ENCODE measurements at places on chromosomes 11 and 22.

- no peak for DNase-seq
Observed at GRCh38 chr11:122345586-122345985, 229.6 kb upstream of the BLID start.

GRCh38 chr11:65549096-65549495, 9.1 kb downstream of the LTBP3 start:
- DNase-seq, result no peak

DNA sequence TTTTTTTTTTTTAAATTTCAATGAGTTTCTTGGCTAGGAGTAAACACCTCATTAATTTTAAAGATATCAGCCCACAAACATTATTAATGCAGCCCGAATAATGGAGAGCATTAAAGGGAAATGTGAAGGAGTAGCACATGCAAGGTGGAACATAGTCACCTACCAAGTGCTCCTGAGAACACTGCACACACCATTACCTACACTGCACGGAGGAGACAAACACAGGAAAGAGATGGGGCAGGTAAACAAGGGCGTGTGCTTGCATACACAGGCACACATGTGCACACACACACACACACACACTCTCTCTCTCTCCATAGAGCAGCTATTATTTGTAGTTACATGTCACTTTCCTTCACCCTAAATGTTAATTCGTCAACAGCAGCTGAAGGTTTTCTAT, 30.2 kb downstream of the HTR3B start:
- no peak for DNase-seq

- DNase-seq, result no peak
Observed at GRCh38 chr11:96465512-96465911, 75.7 kb downstream of the JRKL start.

DNA sequence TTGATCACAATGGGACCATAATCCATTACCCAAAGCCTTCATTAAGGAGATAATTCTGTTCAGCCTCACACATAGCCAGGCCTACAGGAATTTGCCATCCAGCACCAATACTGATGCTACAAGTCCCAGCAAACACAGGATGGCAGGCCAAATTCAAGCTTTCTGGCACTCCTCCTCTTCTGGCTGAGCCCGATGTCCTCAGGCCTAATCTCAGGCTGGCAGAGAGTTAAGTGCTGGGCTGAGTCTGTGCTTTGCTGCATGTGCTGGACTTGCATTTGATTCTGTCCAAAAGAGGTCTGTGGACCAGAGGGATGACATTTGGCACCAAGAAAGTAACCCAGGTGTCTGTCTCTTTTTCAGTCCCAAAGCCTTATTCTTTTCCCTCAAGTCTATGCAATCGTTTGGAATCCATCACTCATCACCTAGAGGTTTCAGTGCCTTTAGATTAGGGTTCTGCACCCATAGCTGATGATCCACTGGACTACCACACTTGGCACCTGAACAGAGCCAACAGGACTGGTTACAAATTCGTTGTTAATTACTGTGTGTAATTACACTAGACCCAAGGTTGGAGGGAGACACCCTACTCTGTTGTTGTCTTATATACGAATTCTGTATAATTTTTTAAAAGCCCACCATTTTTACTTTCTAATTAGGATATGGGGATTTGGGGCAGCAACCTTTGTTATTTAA, 19.4 kb upstream of the LIN7C start:
- no peak for DNase-seq

GRCh38 chr11:133081730-133082452, 450.4 kb downstream of the OPCML start:
- DNase-seq, result no peak

DNA sequence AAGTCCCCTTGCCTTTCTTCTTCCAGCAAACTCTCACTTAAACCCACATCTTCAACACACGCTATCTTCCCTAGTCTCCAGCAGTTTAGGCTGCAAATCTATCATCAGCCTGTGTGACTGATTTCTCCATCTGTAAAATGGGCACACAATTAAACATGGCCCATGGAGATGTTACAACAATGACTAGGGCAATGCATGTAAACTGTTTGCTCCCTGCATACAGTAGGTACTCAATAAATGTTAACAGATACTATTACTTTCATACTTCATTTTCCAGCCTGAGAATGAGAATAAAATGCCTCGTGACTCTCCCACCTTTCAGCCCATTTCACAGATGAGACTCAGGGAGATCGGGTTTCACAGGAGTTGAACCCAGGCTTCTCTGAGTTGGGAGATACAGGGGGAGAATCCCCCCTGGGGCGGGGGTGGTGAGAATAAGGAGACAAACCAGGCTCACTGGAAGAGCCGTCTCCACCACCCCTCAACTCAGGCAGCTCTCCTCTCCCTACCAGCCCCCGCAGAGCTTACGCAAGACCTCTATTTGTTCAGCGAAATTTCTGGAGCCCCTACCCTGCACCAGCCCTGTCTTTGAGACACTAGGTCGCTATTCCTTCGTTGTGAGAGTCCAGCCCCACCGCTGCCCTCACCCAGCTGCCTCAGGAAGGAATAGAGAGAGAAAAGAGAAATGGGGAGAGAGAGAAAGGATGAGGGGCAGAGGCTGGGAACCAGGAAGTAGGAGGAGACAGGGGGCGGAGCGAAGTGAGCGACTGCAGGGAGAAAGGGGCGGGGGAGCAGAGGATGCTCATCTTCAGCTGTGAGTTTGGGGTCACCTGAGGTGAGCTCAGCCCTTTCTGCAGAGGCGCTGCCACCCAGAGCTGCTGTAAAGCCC, 42.1 kb upstream of the KLHL35 start:
- no peak for DNase-seq

- DNase-seq, result no peak
Observed at GRCh38 chr11:133907216-133907615, 49.6 kb downstream of the IGSF9B start.

- DNase-seq, result no peak
Observed at GRCh38 chr11:86039094-86039493, 29.8 kb downstream of the PICALM start.

GRCh38 chr11:131940126-131940525, 569.7 kb downstream of the NTM start:
- DNase-seq, result no peak

DNA sequence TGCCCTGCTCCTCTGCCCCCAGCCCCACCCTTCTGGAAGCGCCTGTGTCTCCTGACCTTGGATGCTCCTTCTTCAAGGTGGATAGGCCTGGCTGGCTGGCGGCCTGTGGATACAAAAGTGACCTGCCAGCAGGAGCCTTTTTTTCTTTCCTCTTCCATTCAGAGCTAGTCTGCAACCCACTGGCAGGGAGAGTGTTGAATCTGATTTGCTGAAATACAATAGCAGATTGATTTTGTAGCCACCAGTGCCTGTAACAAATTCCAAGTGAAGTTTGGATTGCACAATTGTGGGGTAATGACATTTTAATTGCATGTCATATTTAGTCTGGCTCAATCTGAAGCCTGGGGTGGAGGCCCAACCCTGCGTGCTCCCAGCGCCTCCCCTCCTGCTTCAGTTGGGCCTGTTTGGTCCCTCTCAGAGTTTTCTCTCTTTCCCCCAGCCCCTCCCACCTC, 97.2 kb downstream of the GRIK4 start:
- DNase-seq, result no peak

DNA sequence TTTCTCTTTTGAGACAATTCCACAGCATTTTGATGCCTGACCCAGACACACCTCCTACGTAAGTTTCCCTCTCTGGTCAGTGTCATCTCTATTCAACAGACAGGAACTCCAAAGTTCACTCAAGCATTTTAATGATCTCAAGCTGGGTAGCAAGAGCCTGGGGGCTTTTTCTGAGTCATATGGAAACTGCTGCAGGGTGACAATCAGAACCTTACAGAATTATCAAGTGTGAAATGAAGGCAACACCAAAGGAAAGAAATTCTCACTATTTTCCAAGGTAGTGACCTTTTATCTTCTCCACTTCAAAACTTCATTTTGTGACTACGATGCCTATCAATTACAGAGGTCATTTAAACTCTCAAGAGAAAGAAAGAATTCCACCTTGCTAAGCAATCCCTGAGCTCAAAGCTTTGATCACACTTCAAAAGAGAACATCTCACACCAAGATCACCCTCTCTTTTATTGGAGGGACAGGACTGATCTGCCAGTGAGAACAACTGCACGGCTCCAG, 229.0 kb upstream of the ZC3H12C start:
- DNase-seq, result no peak

DNA sequence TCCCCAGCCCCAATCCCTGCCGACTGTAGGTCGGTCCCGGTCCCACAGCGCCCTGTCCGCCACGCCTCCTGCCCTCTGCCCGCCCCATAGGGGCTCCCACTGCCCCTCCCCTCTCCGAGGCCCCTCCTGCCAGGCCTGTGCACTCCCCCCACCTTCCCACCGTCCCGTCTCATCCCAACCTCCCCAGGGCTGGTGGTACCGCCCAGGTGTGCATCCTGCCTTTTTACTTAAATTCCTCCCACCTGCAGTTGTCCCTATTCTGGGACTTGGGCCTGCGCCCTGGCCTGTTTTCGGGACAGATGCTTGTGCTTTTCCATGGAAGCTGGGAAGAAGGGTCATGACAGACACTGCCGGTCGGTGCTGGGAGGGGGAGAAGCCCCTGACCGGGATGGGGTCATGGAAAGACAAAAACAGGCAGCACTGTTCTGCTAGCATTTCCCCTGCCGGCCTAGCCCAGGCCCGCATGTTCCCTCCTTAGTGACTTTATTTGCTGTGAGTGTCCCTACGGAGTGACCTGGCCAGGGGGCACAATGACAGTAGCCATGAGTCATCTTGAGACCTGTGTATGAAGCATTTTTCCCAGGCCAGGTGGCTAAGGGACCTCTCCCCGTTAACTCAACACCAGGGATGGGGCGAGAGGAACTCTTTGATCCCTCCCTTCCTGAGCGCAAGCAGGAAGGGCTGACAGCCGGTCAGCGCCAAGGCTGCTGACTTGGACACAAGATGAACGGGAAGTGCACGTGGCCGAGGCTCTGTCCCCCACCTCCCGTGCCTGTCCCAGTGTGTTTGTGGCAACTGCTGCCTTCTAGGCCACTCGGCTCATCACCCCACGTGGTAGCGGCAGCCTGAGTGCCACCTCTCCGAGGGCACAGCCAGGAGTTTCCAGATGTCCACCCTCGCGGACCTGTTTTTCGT, 7.1 kb downstream of the TBX1 start:
- no peak for DNase-seq

DNA sequence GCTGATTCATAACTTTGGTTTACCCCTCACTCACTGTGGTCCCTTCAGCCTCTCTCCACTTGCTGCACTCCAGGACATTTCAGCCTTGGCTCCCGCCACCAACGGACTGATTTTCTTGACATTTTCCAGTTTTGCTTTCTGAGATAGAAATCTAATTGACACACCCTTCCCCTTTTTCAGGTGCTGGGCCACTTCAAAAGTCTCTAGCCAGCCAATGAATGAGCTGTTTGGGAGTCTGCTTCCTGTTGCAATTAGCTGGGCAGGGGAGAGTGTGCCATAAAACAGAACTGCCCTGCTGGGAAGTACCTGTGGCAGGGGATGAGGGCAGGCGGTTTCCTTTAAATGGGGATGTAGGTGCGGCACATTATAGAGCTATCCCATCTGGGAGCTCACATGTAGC, 21.1 kb upstream of the PLET1 start:
- DNase-seq, result no peak

DNA sequence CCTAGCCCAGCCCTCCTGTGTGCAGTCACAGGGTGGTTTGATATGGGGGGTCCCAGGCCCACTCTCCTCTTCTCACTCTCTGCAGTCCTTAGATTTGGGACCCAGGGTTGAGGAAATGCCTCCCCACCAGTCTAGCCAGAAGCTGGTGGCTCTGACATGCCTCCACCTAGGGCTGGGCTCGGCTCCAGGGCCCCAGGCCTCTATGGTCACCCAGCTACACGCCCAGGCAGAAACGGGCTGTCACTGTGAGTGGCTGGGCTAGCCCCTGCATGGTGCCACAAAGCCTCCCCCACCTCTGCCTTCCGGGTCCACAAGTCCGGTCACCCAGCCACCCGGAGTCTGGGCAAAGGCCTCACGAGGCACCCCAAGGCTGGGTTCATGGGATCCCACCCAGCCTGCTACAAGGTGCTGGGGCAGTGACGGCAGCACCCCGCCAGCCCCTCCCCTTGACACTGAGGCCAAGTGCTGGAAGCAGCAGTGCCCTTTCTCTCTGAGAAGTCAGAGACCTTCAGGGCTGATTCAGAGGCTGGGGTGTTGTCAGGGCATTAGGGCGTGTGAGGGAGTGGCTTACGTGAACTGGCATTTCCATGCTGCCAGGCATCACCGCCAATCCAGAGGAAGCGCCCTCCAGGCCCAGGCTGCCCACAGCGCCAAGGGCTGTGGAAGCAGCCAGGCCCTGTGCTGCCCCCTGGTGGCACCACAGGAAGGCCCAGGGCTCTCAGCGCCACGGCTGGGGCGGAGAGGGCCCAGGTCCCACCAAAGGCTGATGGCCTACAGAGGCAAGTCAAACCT, 638 bp upstream of the PITPNM1 start:
- peak; percentile 86 for DNase-seq

DNA sequence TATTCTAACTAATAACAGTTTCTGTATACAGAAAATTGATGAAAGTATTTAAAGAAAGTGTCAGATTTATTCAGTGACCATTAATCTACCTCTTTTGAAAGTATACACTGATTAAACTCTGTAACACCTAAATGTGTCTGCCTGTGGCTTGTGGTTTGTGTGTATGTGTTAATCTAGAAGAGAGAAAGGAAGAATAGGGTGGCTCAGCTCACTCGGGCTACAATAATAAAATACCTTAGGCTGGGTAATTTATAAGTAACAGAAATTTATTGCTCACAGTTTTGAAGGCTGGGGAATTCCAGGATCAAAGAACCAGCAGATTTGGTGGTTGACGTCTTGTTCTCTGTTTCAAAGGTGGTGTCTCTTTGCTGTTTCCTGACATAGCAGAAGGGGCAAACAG, 13.6 kb upstream of the OR5AS1 start:
- DNase-seq, result no peak

GRCh38 chr11:74620531-74620930, 28.1 kb downstream of the POLD3 start:
- no peak for DNase-seq

- no peak for DNase-seq
Observed at GRCh38 chr11:61549662-61550568, 31.0 kb downstream of the SYT7 start.

DNA sequence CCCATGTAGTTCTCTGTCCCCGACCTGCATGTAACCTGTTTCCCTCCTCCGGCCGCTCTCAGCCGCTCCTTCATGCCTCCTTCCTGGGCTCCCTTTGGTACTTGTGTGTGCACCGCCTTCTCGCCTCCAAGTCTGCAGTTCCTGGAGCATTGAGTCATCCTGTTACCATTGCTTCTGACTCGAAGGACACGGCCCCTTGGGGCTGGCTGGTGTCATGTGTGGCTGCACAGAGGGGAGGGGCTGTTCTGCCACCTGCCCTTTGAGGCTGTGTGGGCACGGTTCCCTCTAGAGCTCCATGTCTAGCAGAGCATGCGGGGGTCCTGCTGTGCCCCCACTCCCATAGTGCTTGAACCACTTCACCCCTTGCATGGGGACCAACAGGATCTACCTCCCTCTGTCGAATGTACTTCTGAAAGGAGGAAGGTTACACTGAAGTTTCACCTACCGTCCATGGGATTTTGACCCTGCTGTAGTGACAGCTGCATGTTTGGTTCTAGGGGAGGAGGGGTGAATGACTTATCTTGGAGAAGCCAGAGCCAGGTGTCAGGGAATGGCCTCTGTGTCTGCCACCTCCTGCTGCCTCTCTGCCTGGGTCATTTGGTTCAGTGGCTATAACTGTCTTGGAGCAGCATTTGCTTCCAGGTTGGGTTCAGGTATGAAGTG, 39.6 kb downstream of the BCR start:
- no peak for DNase-seq

- no peak for DNase-seq
Observed at GRCh38 chr11:113317339-113317738, 3.0 kb downstream of the TTC12 start.

All from stimulated activated CD4-positive, alpha-beta T cell treated with anti-CD3 and anti-CD28 coated beads, Interleukin-1b, Interleukin-23, amount 100 ng/mL, for 24 hours (primary cell).